ENCODE measurements at places on chromosomes 7 and 10.
A peak's percentile ranks its signal among the peaks of the same experiment; 100 is the strongest.

- DNase-seq, result no peak
These were observed 55.1 kb upstream of the AASS start for GRCh38 chr7:122199171-122199570.

- DNase-seq, result no peak
These were observed 42.7 kb downstream of the CAMK2B start for GRCh38 chr7:44282601-44283171.

GRCh38 chr10:121096617-121097431 lies 245.7 kb downstream of the WDR11 start:
- no peak for DNase-seq

DNA sequence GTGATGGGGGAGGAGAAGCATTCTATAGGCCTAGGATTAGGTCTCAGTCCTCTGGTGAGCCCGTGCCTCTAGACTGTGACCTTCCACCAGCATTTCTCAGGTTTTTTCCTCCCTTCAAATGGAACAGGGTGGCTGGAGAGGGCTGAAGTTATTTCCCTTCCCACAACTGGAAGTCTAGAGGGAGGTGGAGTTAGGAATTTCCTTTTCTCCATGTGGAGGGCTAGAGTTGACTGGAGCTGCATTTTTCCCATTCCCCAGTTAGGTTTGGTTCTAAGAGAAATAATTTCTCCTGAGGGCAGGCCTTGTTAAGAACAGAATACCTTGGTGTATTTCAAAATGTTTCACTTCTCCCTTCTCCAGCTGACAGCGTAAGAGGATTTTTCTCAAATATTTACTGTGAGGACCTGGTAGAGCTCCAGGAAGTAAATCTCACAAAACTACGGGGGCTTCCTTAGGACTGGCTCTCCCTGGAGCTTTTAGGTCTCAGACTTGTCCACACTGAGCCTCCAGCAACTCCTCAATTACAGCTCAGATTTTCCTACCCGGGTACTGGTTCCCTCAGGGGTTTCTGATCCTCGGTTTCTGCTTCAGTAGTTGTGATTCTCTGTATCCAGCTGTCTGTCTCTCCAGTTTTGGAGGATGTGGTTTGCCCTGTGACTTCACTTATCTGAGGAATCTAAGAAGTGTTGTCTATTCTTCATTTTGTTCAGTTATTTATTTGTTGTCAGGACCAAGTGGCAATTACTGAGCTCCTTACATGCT lies 6.0 kb upstream of the REEP3 start:
- DNase-seq, result no peak

DNA sequence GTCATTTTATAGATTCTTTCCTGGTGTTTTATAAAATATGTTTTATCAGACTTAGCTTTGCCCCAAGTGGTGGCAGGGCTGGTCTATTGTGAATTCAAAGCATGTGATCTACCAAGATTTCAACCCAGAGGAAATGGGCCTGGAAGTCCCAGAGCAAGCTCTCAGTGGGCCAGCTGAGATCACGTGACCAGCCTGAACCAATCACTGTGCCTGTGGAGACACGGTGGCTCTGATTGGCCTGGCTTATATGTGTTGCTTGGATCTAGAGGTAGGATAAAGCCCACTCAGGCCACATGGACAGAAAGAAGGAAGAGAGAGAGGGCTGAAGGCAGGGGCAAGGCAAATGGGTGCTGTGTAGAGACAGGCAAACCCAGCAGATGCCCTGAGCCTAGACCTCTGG lies 65.5 kb upstream of the GATA3 start:
- DNase-seq, result no peak

GRCh38 chr7:92567460-92567859 lies 22.7 kb downstream of the FAM133B start:
- no peak for DNase-seq

GRCh38 chr7:66627881-66628360 lies 760 bp upstream of the KCTD7 start:
- DNase-seq, result no peak

DNA sequence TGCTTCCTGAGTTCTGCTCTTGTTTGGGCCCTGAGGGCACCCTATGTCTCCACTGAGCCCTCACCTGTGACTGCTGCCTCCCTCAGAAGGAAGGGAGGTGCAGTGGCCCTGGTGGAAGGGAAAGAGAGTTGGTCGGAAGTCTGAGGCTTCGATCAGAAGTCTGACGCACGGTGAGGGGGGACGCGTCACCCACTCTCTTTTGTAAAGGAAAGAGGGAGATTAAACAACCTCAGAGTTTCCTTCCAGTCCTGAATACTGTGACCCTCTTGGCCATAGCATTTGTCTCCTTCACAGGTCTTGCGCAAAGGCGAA lies 31.4 kb upstream of the TRIM8 start:
- peak; percentile 51 for DNase-seq

DNA sequence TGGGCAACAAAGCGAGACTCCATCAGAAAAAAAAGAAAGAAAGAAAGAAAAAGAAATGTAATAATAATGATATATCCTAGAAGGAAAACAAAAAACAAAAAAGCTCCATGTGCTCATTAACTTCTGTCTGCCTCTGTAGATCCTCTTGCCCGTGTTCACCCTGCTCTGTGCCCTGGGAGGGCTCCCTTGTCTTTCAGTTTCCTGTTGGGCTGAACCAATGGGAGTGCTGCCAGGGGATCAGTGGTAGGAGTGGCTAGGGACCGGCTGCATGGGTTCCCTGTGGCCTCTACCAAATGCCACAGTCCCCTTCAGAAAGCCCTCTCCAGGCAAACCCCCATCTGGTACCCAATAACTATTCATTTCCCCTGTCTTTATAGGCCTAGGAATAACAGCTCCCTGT lies 51.8 kb upstream of the PARD3 start:
- DNase-seq, result no peak

GRCh38 chr10:76309741-76310587 lies 878.5 kb downstream of the LRMDA start:
- DNase-seq, result no peak

DNA sequence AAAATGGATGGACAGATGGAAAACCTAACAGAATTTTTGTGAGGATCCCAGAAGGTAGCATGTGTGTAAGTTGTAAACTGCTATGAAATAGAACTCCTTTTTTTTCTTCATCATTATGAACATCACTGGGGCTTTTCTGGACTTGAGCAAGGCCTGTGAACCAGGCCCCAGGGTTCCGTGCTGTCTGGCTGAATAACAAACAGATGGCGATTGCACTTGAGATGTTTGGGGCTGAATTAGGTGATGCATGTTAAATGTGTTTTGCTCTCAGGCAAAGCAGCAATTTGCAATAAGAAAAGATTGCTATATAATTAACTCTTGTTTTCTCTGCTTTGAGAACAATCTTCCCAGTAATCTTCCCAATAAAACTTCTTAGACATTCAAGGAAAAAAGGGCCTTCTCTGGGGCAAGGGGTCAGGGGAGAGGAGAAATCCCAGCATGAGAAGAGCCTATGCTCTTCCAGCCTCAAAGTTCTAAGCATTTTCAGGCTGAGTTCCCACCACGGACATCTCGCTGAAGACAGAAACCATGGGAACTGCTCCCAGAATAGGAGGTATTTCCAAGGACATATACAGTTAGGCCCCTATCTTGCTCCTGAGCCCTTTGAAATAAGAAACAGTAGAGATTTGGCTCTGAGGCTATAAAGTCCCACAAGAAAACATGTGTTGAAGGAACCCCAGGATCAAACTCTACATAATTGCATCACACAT lies 98.7 kb downstream of the ITIH5 start:
- no peak for DNase-seq

DNA sequence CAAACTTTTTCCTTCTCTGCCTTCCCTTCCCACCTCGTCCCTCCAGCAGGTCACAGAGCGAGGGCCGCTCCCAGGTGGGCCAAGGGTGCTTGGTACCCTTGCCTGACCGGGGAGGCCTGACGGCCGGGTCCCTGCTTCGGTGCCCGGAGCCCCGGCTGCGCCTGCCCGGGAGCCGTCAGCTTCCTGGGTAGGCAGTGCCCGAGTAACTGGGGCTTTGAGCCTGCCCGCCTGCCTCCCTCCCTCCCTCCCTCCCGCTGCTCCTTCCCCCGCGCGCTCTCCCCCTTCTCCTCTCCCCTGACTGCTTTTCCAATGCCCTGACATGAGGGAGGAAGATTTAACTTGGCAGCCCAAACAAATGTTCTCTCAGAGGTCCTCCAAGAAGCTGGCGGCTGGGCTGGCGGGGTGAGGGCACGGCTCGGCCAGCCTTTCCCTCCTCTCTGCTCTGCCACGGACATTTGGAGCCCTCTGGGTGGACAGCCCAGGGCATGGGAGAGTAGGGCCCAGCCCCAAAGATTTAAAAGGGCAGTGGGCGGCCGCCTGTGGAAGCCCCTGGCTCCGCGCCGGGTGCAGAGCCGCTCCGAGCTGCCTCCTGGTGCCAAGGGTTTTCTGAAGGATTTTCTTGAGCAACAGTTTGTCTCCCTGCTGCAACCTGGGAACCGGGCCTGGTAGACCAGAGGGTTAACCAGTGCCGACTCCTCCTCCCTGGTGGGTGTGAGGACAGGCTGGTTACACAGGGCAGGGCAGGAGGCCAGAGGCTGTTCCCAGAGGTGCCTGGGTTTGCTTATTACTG lies 2.0 kb downstream of the ZMIZ1 start:
- DNase-seq, result peak; percentile 20

GRCh38 chr7:70285187-70285586 lies 686.9 kb downstream of the AUTS2 start:
- DNase-seq, result no peak

- no peak for DNase-seq
These were observed 98.3 kb upstream of the AGK start for GRCh38 chr7:141452911-141453310.

- DNase-seq, result no peak
These were observed 40.6 kb upstream of the ADD3 start for GRCh38 chr10:109966961-109967738.

GRCh38 chr10:19518632-19519031 lies 297.6 kb upstream of the PLXDC2 start:
- no peak for DNase-seq

- no peak for DNase-seq
These were observed 10.0 kb downstream of the PITRM1 start for GRCh38 chr10:3162533-3162932.

- no peak for DNase-seq
These were observed 29.3 kb downstream of the KCNMA1 start for GRCh38 chr10:77608281-77608680.

DNA sequence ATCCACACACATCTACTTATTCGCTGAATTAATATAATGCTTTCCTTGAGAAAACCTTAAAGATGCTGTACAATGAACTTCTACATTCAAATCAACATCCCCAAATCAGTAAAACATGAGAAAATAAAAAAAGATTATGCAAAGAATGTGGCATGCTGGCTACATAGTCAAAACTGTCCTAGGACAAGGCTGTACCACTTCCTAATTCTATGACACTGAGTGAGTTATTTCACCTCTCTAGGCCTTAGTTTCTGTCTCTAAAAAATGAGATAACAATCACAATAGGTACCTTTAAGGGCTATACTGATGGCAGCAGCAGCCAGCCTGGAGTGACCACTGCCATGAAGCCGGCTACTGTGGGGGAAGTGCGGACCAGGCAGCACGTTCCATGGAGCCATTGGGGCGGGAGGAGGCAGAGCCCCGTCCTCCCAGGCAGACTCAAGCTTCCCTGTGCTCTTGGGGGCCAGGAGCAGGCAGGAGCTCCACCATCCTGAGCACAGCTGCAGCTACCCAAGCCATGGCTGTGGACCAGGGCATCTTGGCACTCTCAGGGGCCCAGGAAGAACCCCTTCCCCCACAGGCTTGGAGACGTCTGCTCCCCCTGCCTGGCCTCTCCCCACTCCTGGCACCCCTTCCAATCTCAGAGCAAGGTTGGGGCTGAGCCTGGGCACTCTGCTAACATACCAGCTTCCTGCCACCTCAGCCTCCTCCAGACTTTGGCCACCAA lies 110.2 kb downstream of the ELAPOR2 start:
- no peak for DNase-seq

DNA sequence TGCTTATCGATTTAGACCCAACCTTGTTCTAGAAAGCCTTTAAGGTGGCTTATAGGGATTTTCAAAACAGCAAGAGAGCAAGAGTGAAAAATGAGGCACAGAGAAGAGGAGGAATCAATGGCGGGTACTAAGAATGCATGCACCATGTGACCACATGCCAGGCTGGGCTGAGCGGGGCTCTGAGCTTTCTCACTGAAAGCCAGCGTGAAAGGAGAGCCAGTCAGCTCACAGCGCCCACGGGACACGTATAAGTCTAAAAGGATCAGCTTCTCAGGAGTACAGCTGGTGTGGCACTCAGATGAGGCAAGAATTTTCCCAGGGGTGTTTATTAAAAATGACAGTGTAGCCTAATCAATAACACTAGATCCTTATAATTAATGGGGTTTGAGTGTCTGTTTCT lies 114.3 kb downstream of the SLIT1 start:
- no peak for DNase-seq

DNA sequence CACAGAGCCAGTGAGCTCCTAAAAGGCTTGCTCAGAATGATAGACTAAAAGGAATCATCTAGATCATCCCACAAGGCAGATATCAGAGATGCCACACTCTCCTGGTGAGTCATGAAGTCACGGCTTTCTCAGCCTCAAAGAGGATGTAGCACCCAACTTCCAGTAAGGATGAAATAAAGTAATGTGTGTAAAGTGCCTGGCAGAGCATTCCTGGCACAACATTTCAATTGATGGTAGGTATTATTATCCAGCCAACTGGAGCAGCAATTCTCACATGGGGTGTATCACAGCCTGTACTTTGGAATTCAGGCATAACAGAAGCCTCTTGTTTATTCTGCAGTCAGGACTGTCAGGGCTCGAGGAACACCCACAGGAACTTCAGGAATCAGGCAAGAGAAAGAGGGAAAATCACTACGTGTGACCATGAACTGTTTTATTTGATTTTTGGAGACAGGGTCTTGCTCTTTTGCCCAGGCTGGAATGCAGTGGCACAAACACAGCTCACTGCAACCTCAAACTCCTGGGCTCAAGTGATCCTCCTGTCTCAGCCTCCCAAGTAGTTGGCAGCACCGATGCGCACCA lies 5.3 kb upstream of the NAT16 start:
- DNase-seq, result no peak

DNA sequence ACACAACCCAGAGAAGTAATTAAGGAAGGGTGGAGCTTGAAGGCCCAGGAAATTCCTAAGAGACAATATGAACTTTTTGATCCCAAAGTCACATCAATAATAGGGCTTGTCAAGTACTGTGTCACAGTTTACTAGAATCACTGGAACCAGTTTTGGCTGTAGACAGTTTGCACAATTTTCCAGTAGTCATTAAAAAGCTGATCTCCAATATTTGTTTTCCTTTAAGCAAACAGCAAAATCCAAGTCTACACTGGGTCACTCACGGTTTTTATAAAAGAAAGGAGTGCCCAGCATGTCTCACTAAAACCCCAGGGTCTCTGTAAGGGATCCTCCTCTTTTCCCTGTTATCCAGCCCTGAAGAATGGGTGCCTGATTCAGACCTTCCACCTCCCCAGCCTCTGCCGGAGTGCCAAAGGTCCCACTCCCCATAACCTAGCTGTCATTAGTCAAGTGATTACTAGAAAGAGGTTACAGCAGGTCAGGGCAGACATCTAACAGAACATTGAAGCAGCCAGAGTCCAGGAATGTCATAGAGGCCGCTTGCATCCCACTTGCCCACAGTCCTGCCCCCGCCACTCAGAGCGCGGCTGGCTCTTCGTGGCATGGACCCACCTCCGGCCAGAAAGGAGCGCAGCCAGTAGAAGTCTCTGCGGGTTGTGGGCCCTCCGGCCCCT lies 552 bp downstream of the SLC25A16 start:
- DNase-seq, result no peak

GRCh38 chr7:22192801-22193200 lies 164.2 kb downstream of the RAPGEF5 start:
- no peak for DNase-seq

Data from CD4-positive, alpha-beta T cell (primary cell).